ENCODE measurements at places on chromosomes 13 and 19.

GRCh38 chr13:66780814-66781213 is 449.3 kb downstream of the PCDH9 start:
- no peak for DNase-seq

- peak; percentile 49 for DNase-seq
Measured at GRCh38 chr19:18417250-18418028, 1.8 kb upstream of the SSBP4 start.

DNA sequence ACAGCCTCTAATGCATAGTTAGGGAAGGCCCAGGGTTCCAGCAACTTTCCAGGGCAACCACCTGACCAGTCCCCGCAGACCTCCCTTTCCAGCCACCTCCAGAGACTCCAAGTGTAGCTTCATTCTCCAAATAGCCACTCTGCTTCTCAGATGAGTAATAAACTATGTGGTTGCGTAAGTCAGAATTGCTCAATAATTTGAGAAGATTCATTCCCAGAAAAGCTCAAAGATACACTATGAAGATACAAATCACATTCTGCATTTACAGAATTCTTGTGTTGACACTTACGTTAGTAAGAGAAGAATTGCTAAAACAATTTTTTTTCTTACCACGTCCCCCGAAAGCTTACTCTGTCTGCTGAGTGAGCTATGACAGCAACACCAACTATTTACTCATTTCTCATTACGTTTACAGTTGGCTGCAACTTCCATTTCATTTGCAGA is 8.2 kb upstream of the LATS2 start:
- no peak for DNase-seq

GRCh38 chr19:50476224-50476906 is at the start of the genes EMC10 and GARIN5A:
Gene EMC10 (plus strand): TSS chr19:50476507. CDS start chr19:50476545, 38 bp downstream.
Gene GARIN5A (minus strand): TSS chr19:50476848. CDS start chr19:50476388, 460 bp downstream.
- DNase-seq, result peak; percentile 97

- no peak for DNase-seq
Measured at GRCh38 chr13:37342205-37342604, 236.7 kb upstream of the CSNK1A1L start.

DNA sequence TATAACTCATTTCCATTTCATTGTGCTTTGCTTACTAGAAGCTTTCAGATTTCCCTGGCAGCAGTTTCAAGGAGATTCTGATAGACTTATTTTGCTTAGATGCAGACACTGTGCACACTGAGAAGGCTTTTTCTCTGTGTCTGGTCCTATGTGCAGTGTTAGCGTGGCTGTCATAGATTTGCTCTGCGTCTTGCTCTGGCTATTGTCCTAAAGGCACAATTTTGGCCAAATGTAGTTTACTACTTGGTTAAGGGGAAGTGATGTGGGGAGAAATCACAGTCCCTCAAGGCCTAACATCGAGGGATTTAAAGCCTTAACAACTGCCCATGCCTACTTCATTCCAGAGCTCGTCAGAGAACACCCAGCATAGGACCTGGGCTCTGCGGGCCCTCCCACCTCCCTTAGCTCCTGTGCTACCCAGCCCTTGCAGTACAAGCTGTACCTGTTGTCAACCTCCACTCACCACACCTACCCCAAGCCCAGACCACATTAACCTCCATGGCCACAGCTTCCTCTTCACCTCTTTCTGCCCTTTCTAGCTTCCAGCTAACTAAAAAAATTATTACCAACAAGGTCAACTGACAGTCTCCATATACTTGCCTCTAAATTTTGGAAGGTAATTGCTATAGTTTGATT is 38.9 kb upstream of the KATNAL1 start:
- peak; percentile 77 for DNase-seq

GRCh38 chr19:47239610-47240296 is 8.8 kb upstream of the BBC3 start:
- DNase-seq, result peak; percentile 89

DNA sequence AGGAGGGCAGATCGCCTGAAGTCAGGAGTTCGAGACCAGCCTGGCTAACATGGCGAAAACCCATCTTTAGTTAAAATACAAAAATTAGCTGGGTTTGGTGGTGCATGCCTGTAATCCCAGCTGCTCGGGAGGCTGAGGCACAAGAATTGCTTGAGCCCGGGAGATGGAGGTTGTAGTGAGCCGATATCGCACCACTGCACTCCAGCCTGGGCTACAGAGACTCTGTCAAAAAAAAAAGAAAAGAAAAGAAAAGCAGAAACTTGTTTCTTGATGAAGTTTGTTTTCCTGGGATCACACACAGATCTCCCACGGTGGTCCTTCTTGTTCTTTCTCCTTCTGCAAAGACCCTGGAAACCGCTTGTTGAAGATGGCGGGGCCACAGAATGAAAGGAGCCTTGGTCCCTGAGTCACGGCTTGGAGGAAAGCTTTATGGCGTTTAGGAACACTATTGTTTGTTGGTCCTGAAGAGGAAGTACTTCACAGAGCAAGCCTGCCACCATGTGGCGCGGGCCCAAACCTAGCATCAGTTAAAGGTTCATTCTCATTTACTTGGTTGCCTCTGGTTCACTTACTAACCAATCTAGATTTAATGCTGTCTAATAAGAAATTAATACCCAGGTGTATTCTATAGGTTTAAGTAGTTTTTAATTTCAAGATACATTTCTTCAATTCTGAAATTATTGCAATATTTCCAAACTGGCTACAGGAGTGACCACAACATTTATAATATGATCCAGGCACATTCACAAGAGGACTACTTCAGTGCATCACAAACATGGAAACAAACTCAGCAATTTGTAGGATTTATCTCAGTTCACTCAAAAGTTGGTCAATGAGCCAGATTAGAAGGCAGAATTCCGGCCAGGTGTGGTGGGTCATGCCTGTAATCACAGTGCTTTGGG is 21.3 kb upstream of the ARL11 start:
- DNase-seq, result peak; percentile 83

DNA sequence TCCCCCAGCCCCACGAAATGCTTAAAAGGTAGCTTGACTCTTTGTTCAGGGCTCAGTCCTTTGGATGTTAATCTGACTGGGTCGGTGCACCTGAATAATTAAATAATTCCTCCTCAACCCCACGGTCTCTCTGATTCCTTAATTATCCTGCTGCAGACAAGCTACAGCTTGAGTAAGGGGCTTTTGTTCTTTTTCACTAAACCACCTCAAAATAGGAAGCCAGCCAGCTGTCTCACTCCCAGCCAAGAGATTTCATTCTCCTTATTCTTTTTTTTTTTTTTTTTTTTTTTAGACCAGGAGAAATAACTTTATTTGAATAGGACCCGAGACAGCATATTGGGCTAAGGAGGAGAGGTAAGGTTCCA is 7.9 kb upstream of the FCGBP start:
- DNase-seq, result no peak

DNA sequence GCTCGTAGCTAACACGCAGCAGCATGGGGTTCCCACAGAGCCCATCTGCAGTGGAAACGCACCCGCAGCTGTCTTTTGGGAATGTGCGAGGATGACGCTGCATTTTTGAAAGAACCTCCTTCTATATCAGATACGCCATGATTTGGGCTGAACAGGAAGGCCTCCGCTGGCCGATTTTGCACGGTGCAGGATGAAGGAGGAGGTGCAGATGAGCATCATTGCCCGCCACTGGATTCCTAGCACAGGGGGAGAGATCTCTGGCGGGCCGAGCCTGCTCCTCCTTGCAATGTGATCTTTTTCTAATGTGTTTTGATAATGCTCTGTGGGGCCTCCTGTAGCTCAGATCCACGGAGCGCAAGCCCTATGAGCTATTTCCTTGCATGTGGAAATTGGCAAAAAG is 55.5 kb downstream of the EFNB2 start:
- DNase-seq, result no peak

DNA sequence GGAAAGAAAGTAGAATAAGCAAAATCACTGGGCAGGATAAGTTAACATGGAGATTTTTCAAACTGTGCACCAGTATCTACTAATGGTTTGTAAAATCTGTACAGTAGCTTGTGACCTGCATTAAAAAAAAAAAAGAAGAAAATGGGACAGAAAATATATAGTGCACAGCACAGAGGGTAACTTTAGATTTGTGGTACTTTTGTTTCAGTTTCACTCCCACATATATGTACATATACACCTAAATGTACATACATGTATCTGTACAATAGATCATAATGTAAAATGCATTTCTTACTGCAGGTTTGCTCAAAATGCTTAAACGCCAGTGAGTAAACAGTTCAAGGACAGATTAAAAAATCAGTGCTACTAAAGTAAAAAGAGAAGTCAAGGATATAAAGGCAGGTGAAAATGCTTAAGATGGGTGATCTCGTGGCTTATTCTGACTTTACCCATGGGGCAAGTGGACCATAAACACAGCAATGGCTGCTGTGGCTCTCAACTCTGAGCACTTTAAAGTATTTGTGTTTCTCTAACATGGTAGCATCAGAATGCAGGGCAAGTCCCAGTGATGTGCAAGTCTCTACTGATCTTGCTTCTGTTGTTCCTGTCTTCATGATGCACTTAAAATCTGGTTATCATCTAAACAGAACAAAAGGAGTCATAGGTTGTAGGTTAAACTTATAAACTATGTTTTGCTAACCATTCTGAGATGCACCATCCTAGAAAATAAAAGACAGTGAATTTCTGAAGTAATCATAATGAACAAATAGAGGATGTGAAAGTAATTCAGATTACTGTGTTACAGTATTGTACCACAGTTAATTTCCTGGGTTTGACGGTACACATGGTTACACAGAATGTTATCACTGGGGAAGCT is 112.3 kb downstream of the MIPEP start:
- no peak for DNase-seq

DNA sequence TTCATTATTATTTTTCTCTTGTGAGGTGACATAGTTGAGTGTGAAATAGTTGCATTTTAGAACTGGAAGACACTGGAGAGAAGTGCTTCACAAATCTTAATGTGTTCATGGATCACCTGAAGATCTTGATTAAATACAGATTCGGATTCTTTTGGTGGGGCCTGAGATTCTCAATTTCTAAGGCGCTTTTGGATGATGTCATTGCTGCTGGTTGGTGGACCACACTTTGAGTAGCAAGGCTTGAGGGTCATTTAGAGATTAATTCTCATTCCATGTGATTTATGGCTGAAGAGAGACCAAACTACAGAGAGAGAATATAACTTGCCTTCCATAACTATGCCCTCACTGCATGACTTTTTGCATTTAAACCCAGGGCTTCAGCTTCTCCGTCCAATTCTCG is 27.2 kb downstream of the CEACAM8 start:
- DNase-seq, result no peak

DNA sequence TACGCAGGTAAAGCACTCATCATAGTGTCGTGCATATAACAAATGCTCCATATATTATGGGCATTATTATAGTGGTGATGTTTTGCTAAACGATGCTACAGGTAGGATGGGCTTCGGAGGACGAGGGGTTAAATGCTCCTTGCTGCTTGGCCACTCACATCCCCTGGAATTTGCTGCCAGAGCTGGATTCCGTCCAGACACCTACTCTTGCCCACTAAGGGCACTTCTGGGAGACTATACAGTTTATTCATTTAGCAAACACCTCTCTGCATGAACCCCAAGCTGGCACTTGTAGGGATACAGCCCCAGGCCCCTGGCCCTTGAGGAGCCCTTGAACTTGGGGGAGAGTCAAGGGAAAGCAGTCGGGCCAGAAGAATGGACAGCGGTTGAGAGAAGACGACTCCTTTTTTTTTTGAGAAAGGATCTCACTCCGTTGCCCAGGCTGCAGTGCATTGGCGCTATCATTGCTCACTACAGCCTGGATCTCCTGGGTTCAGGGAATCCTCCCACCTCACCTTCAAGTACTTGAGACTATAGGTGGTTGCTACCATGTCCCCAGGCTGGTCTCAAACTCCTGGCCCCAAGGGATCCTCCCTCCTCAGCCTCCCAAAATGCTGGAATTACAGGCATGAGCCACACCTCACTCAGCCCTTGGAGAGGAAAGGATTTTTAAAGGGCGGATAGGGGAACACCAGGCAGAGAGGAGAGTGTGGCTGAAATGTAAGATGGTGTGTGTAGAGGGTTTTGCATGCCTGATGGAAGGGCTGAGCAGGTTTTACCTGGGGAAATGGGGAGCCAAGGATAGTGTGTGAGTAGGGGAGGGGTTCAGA is 1.1 kb upstream of the MRPL34 start:
- DNase-seq, result no peak

- DNase-seq, result no peak
Measured at GRCh38 chr19:33435706-33436359, 62.3 kb downstream of the CEBPG start.

- DNase-seq, result no peak
Measured at GRCh38 chr13:92054389-92054788, 656.0 kb downstream of the GPC5 start.

GRCh38 chr19:7418596-7418995 is 69.9 kb downstream of the ARHGEF18 start:
- DNase-seq, result no peak

- DNase-seq, result no peak
Measured at GRCh38 chr13:113625965-113626721, 31.9 kb downstream of the ATP4B start.

DNA sequence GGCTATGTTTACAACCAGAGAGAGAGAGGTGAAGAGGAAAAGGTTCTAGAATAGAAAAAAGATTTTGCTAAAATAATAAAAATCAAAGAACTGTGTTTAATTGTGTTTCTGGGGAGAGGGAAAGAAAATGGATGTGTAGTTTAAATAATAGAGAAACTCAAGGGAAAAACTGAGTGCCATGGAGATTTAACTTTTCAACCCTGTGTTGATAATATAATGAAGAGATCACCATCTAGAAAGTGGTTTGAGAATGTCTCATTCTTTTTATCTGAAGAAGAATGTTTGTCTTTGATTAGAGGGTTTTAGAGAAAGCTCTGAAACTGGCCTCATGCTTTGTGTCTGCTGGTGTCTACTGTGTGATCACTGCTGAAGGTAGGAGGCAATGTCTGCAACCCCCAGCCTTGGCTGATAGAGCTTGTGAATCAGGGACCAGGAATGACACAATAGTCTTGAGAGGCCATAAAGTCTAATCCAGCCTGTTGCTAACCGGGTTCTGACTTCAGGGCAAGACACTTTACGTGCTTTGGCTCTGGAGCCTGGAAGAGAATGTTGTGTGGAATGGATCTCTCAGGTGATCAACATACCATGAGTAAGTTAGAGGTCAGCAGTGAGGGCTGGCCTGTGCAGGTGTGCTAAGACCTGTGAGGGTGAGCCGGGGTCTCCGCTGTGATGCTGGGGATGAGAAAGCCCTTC is 5.4 kb downstream of the COL4A2 start:
- no peak for DNase-seq

GRCh38 chr13:58476206-58476918 is 844.8 kb downstream of the PCDH17 start:
- no peak for DNase-seq

DNA sequence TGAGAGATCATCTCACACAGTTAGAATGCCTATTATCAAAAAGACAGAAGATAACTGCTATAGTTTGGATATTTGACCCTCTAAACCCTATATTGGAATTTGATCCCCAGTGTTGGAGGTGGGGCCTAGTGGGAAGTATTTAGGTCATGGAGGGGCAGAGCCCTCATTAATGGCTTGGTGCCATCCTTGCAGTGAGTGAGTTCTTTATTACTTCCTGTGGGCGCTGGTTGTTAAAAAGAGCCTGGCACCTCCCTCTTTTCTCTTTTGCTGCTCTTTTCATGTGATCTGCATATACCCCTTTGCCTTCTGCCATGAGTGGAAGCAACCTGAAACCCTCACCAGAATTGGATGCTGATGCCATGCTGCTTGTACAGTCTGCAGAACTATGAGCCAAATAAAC is 66.8 kb downstream of the TDRD3 start:
- DNase-seq, result no peak

Data from CD4-positive, alpha-beta T cell treated with Interleukin-17A for 1 hour (primary cell).